ENCODE measurements at places on chromosomes 1 and 21.

- no peak for DNase-seq
Observed at GRCh38 chr1:147169840-147170674, 2.2 kb downstream of the PRKAB2 start.

DNA sequence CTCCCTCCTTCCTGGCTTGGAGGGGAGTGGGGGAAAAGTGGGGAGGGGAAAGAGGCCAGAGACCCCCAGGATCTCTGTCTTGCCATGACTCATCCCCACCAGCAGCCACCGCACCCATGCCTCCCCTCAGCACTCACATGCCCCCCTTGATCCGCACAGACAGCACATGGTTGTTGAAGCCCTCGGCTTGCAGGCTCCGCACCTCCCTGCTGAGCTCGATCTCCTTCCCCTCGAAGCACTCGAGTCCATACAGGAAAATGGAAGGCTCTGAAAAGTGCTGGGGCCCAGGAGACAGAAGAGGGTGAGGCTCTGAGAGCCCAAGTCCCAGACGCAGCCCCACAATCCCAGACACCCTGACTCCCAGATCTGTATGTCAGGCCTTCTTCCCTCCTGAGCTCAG, 10.8 kb downstream of the CD52 start:
- DNase-seq, result no peak

- no peak for DNase-seq
Observed at GRCh38 chr1:109838838-109839240, 71.8 kb upstream of the CSF1 start.

DNA sequence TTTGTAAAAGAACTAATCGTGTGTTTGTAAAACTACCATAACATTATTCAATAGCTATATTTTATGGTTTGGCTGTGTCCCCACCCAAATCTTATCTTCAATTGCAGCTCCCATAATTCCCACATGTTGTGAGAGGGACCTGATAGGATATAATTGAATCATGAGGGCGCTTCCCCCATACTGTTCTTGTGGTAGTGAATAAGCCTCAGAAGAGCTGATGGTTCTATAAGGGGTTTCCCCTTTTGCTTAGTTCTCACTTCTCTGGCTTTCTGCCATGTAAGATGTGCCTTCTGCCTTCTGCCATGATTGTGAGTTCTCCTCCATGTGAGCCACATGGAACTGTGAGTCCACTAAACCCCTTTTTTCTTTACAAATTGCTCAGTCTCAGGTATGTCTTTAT, 1372.3 kb downstream of the AMY1C start:
- DNase-seq, result no peak

- DNase-seq, result peak; percentile 16
Observed at GRCh38 chr1:182615468-182616129, 11.4 kb upstream of the RGS16 start.

DNA sequence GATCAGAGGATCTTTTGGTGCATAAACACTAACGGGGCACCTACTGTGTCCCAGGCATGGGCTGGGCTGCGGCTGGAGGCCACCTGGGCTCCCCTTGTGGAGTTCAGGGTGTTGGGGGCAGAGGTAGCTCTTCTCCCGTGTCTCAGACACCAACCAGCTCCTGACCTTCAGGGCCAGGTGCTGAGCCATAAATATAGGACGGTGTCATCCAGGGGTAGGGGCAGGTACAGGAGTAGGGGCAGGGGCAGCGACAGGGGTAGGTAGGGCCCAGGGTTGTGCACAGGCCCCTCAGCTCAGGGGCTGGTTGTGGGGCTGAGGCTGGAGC, 18.0 kb upstream of the LRRC3 start:
- DNase-seq, result no peak

DNA sequence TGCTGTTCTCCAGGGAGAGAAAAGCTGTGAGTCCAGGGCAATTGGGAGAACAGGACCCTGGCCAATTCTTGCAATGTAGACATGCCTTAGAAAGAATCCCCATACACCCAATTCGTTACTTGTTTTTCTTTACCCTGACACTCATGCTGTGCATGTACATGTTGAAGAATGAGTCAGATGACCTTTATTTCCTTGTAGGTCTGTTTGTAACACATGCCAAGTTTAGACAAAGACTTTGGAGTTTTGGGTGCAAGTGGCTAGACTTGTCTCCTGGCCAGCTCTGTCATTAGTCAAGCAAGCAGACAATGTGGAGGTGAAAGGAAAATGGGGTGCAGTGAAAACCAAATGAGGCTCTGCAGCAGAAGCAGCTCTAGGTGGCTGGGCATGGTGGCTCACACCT, 38.1 kb downstream of the GNPAT start:
- DNase-seq, result no peak

GRCh38 chr21:17390569-17390968, 122.3 kb upstream of the CXADR start:
- no peak for DNase-seq
